ENCODE measurements at places on chromosomes 3 and 15.

- DNase-seq: no peak
Observed at GRCh38 chr15:92653366-92653765, 2.2 kb downstream of the FAM174B start.

- DNase-seq: no peak
Observed at GRCh38 chr3:135161425-135161824, 366.4 kb downstream of the EPHB1 start.

GRCh38 chr15:65132878-65133547, 595 bp downstream of the PDCD7 start:
- DNase-seq: peak; percentile 58

GRCh38 chr3:49807431-49808114, 4.5 kb downstream of the INKA1 start:
- no peak for DNase-seq

GRCh38 chr3:156525808-156526207, 29.1 kb downstream of the SSR3 start:
- DNase-seq: no peak

GRCh38 chr3:134377896-134378295, 3.6 kb upstream of the AMOTL2 start:
- no peak for DNase-seq

DNA sequence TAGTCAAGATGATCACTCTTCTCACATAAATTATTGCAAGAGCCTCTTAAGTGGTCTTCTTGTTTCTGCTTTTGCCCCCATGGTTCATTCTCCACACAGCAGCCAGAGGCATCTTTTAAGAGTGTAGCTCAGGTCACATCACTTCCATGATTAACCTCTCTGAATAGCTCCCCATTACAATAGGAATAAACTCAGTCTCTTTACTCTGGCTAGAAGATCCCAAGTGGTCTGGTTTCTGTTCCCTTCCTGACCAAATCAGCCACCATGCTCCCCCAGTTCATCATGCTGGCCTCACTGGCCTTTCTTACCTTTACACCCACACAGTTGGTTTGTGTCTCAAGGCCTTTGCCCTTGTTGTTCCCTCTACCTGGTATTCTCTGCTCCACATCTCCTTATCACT, 8.2 kb downstream of the HHATL start:
- DNase-seq: no peak

GRCh38 chr3:157104928-157105652, 54.9 kb downstream of the CCNL1 start:
- no peak for DNase-seq

GRCh38 chr3:46881596-46882376, 4.3 kb downstream of the PTH1R start:
- DNase-seq: peak; percentile 55

GRCh38 chr3:116285781-116286421, 159.4 kb downstream of the LSAMP start:
- no peak for DNase-seq

- no peak for DNase-seq
Observed at GRCh38 chr15:67157521-67158252, 92.3 kb downstream of the SMAD3 start.

GRCh38 chr3:78941587-78941986, 826.2 kb downstream of the ROBO1 start:
- no peak for DNase-seq

- no peak for DNase-seq
Observed at GRCh38 chr3:170448584-170448983, 29.9 kb downstream of the CLDN11 start.

GRCh38 chr3:69462022-69462825, 76.3 kb upstream of the FRMD4B start:
- no peak for DNase-seq

- DNase-seq: no peak
Observed at GRCh38 chr15:73753250-73754130, at the start of gene INSYN1. TSS of gene INSYN1 (minus strand) at chr15:73753351. CDS start at chr15:73751130, 2,221 bp downstream.

GRCh38 chr3:30017901-30018300, 588.5 kb upstream of the TGFBR2 start:
- no peak for DNase-seq

Measured in Caco-2 (cell line).